ENCODE measurements at places on chromosomes 5 and 9. TPM values are rescaled to one million over a fixed set of nuclear protein-coding genes. Genes with fewer than 3 reads are reported as not detected.

TRPM3 gene
- total RNA-seq = not detected

ALDH1A1 gene
- 3,182 TPM for total RNA-seq

FIBCD1 gene
- total RNA-seq = not detected

SLC25A2 gene
- 0.16 TPM for total RNA-seq

GCNT4 gene
- total RNA-seq = 0.25 TPM

NSMF gene
- total RNA-seq = 20.5 TPM

WWC1 gene
- total RNA-seq = 0.31 TPM

TLX3 gene
- total RNA-seq = not detected

Data from bladder microvascular endothelial cell (primary cell).